ENCODE measurements at places on chromosomes 11 and 22.

GRCh38 chr22:17489101-17489500 is 74.2 kb upstream of the SLC25A18 start:
- DNase-seq: no peak

- no peak for DNase-seq
These were observed 62.4 kb downstream of the OTOG start for GRCh38 chr11:17609291-17610084.

DNA sequence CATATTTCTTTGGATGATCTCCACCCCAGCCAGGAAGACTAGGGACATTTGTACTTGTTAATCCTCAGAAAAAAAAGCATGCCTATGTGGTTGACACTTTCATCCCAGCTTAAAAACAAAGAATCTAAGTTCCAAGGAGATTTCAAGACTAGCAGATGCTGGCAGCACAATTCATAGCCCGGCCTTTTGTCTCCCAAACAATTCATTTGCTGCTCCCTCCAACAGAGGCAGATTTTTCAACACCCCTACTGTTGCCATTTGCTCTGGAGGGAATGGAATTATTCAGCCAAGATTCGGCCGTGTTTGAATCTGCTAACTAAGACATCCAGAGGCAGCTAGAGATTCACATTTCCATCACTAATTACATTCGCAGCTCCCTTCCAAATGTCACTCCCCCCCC is 15.3 kb downstream of the P2RX3 start:
- no peak for DNase-seq

GRCh38 chr11:221539-221938 is 14.0 kb downstream of the RIC8A start:
- DNase-seq: no peak

DNA sequence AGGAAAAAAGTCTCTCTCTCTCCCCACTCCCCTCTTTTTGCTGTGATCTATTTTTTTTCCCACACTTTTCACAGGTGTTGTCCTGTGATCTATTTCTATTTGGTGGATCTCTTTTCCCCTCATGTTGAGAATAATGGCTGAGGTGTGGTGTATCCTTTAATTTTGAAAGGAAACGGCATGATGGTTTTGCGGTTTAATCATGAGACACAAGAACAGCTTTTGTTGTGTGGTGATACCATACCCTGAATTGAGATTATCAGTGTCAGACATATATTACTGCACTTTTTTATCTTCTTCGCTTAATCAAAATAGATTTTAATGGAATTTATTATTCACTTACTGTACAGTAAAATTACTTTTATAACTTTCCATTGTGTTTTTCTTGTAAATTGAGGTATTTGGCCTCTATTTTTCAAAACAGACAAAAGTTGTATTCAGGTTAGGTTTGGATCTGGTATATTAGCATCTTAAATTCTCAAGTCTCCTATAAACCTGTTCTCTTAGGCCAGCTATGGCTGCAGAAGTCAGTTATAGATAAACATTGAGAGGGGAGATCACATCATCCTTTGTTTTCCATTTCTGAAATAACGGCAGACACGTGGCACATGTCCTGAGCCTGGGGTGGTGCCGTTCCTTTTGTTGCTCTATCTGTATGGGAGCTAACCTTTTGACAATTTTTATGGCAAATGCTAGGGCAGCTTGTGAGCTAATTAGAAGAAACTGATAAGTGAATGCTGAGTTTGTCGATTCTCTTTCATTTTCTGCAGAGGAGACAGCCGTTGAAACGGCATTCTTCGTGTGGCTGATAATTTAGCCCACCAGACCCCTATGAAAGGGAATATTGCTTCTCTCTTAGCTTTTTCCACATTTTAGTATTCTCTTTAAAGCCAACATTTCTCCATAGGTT is 25.8 kb downstream of the NF2 start:
- DNase-seq: no peak

DNA sequence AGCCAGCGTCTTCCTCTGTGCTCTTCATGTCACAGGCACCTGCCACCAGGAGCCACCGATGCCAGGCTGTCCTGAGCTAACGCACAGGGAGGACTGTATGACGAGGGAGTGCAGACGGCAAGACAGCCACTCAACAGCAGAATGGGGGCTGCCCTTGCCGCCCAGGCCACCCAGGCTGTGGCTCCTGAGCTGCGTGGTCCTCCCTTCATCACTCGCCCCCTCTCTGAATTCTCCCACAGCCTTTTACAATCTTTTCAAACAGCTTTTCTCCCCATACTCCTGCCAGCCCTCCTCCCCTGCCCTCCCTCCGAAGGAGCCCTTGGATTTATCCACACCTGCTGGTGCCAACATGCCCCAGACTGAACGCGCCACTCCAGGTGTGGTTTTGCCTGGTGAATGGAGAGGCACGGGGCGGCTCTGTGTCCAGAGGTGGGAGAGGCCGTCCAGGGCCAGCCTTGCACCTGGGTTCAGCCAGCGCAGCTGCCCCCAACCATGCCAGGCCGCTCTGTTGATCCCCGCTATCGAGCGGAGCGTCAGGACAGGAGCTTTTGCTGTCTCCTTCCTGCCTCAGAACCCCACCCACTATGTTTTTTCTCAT is 22.0 kb downstream of the OVOL1 start:
- no peak for DNase-seq

DNA sequence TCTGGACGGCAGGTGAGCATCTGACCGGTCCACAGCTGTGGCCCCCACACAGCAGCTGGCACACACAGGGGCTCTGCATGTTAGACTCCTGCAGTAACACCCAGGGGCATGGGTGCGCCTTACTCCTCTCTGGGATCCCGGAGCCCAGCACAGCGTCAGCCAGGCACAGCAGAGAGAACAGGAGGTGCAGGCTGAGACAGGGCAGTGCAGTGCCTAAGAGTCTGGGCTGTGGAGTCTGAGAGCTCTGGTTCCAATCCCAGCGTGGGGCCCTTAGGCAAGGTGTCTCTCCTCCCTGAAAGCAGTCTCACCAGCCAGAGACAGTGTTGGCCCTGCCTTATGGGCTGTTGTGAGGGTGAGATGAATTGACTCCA is 2.3 kb downstream of the NUDT8 start:
- no peak for DNase-seq

DNA sequence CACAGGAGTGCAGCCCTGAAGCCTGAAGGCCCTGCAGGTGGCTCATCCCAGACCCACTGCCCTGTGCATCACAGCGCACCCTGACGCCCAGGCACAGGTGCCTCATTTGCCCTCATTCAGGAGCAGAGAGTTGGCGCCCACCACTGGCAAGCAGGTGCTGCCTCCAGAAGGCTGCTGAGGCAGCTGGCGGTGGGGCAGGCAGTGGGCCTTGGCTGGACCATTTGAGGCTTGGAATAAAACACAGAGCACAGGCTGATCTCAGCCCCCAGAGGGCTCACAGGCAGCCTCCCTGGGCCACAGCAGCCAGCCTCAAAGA is 1151.9 kb downstream of the BRD1 start:
- no peak for DNase-seq

GRCh38 chr22:37186228-37186996 is 1.6 kb downstream of the C1QTNF6 start:
- peak; percentile 88 for DNase-seq

DNA sequence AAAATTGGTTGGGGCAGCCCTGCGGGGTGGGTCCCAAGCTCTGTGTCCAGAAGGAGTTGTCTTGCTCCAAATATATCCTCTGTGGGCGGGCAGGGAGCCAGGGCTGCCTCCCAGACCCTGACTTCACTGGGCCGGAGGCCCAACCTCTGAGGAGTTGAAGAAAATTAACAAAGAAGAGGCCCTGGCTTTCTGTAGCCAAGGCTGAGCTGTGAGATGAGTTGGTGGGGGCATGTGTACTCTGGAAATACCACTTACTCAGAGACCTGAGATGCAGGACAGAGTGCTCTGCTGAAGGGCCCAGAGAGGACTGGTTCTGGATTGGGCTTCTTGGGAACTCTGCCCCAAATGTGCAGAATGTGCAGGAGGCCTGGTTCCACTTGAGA is 96.3 kb downstream of the SWAP70 start:
- peak; percentile 97 for DNase-seq

- DNase-seq: no peak
These were observed 524.5 kb downstream of the NTM start for GRCh38 chr11:131894615-131895544.

- no peak for DNase-seq
These were observed 475.1 kb upstream of the LARGE1 start for GRCh38 chr22:34395370-34395769.

DNA sequence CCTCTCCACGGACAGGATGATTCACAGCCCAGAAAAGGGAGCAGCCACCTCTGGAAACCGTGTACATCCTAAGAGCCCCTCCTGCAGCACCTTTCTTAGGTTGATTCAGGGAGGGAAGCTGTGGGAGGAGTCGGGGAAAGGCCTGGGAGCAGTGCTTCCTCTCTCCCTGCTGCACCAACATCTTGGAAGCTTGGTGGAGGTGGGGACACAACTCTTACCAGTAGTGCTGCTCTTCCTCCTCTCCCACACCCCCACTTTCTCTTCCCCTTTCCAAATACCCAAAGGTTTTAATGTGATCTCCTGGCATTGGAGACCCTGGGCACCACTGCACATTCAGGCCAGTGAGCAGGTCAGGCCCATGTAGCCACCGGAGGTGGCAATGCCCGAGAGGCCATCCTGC is 46.4 kb upstream of the HORMAD2 start:
- no peak for DNase-seq

DNA sequence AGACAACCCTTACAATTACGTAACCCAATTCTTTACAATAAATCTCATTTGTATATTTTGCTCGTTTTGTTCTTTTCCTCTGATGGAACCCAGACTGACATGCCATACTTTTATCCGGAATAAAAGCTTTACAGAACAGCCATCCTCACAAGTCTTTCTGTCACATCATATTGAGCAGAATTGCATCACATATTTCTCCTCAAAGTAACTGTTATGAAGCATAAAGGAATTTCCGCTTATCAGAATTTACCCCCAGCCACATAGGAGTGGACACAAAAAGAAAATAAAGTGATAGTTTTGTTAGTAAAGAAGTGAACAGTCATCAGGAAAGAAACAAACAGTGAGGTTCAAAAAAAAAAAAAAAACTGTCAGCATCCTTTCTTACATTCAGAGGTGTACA is 539.5 kb upstream of the LUZP2 start:
- peak; percentile 33 for DNase-seq

DNA sequence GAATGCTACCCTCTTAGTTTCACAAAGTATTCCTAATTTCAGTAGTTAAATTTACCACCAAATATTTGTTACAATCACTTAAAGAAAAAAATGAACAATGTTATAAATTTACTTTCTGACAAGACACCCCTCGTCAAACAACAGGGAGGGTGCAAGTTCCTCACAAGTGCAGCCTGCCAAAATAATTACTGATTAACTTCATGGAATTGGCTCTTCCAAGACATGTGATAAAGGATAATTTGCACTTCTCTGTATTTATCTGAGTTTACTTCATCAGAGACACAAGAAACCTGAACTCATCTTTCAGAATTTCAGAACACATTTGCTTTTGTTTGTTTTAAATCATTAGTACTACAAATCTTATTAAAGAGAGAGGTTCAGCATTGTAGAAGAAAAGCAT is 66.5 kb downstream of the LARGE2 start:
- no peak for DNase-seq

DNA sequence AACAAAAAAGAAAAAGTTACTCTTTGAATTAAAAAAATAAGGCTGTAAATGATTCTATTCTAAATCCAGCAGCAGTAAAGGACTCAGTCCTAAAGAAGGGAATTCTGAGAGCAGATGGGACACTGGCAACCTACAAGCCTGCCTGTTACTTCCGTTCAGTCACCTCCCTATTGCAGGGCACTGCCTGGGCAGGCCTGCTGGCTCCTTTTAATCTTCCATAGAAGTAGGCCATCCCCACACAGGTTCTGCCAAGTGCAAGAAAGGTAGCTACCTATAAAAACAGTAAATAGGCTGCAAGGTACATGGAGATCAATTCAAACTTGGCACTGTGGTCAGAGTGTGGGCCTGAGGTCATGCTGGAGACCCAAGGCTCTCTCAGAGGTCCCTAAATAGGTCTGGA is 136.4 kb downstream of the TRIM44 start:
- DNase-seq: no peak

- peak; percentile 50 for DNase-seq
These were observed 1.5 kb upstream of the SREBF2 start for GRCh38 chr22:41831383-41831782.

DNA sequence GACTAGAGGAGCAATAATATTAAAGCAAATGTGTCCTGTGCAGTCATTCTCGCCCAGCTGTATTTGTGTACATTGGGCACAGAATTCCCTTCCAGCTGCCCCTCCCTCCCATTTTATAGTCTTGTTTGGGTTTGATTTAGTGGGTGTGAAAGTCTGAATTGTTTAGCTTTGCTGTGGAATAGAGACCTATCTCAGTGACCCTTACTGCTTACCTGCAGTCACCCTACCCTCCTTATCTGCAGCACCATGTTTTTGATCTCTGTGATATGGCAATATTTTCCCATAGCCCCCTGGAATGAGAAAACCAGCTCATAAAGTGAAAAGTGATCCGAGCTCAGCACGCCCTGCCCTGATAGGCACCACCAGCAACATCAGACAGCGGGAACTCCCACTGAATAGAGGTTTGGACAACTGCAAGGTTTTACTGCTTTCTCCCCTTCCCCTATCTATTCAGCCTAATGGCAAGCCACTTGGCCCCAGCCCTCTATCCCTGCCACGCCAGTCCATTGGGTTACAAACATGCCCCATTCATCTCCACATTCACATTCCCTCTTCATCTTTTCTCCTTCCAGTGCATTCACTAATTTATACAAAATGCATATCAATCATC is 199.0 kb downstream of the ETS1 start:
- no peak for DNase-seq

GRCh38 chr11:69221086-69221485 is 65.4 kb downstream of the SMIM38 start:
- no peak for DNase-seq

DNA sequence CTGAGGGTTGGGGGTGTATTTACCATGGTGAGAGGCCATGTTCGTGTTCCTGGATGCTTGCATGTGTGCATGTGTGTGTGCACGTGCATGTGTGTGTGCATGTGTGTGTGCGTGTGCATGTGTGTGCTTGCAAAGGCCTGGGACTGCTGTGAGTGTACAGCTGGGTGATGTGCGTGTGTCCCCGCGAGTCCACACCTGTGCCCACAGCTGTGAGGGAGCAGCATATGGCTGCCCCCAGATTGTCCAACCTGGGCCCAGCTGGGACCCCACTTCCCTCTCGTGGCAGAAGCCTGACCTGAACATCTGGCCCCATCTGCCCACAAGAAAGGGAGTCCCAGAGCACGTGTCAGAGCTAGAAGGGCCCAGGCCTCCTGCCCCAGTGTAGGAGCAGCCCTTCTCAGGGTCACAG is 8.4 kb upstream of the CD248 start:
- DNase-seq: no peak

DNA sequence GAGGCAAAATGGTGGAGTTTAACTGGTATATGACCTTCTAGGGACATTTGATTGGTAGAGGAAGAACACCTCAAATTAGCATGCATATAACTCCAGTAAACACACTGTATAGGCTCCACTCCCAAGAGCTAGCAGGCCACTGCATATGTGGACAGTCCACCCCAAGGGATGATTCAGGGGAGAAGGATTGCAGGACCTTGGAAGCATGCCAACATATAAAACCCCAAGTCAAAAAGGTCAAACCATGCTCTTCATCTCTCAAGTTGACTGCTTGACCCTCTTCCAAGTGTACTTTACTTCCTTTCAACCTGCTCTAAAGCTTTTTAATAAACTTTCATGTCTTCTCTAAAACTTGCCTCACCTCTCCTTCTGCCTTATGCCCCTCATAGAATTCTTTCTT is 459.9 kb upstream of the CCDC179 start:
- no peak for DNase-seq
